Fibroblast of skin of left biceps (primary cell): ENCODE measurements at places on chromosomes 1 and 21.

GRCh38 chr1:157961805-157962762, 31.4 kb upstream of the KIRREL1 start:
- no peak for DNase-seq

- no peak for DNase-seq
These were observed 109.8 kb downstream of the RAVER2 start for GRCh38 chr1:64854674-64855073.

GRCh38 chr1:201763455-201764140, 65.4 kb upstream of the IPO9 start:
- peak; percentile 70 for DNase-seq

- DNase-seq, result no peak
These were observed 997 bp upstream of the PTPN7 start for GRCh38 chr1:202161151-202162046.

- no peak for DNase-seq
These were observed 36.5 kb downstream of the NKAIN1 start for GRCh38 chr1:31203215-31203614.

GRCh38 chr1:41827991-41828570, 90.6 kb downstream of the HIVEP3 start:
- DNase-seq, result peak; percentile 50

DNA sequence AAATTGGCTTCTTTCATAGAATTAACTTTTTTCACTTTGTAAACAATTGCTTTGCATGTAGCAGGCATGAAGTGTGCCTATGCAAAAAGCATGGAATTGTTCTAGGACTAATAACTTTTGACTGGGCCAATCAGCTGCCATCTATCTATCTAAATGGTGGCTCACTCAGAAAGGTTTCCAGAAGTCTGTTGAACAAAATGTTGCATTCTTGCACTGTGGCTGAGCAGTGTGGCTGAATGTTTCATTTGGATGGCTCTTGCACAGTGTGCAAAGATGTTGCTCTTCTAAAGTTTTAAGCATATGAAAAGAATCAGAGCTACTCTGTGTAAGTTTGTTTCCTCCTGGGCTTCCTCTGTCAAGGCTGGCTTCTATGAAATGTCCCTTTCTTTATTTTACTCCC, 213.5 kb downstream of the KCTD3 start:
- no peak for DNase-seq

DNA sequence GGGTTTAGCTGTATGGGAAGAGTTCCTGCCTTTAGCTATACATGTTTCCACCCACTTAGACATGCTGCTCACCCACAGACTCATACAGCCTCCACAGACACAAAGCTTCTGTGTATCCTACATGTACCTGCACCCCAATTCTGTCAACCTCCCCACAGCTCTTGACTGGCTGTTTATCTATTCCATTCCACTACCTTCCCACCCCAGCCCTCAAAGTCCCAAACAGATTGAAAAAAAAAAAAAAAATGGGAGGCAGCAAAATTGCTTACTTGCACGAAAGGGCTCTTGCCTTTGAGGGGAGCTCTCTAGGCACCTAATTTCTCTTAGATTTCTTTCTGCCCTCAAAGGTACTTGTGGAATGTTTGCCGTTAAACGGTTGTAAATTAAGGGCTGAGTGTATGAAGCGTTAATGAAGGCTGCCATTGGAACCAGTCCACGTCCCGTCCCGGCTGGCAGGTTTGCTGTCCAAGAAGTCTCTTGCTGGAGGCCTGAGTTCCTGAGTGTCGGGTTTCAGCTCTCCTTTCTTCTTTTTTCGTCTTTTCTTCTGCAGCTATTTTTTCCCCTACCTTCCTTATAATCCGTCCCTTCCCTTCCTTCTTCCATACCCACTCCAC, 43.6 kb downstream of the PBX1 start:
- DNase-seq, result peak; percentile 35

DNA sequence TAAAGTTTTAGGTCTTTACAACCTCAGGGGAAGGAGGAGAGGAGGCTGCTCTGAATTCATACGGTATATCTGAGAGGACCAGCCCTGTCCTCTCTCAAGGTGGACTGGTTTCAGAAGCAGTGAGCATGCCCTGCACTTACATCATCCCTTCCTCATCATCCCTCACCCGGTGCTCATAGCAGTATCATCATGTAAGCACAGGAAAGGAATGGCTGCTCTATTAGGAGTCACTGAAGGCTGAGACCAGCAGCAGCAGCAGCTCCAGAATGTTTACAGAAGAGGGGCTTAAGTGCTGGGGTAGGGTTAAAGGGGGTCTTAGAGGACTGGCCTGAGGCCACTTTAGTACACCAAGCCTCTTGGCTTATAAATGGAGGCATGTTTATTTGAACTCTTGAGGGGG, 185.9 kb downstream of the AK5 start:
- no peak for DNase-seq

DNA sequence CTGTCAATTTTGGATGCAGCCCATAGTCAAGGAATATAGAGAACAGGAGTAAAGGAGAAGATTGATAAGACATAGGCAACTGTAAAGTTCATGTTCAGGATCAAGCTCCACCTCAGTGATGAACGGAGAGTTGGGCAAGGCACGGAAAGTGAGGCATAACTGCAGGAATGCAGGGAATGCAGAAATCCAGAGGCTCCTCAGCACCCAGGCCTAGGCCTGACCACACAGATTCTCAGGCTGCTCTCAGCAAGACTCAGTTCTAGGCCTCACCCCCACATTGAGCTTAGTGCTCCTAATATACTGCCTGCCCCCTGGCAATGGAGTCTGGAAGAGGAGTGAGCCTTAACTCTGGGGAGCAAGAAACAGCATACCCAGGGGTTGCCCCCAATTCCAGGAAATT, 36.3 kb upstream of the S1PR1 start:
- peak; percentile 82 for DNase-seq

- no peak for DNase-seq
These were observed 38.2 kb downstream of the CAMK2N1 start for GRCh38 chr1:20447794-20448193.

DNA sequence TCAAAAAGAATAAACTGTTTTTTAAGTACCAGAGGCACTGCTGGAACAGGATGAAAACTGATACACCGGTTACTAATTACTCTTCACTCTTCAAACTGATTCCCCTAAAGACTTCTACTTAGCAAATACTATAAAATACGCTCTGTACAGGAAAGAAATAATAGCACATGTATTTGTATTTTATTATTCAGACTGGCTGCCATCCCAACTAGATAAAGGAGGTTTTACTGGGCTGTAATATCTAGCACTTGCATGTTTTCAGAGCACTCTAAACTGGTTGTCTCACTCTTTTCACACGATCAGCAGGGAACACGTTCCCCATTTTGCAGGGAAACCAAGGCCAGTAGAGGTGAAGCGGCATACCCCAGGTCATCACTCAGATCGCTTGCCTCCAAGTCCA, 9.2 kb downstream of the SMIM12 start:
- no peak for DNase-seq

GRCh38 chr1:68470388-68470970, 20.7 kb upstream of the RPE65 start:
- DNase-seq, result no peak

- DNase-seq, result no peak
These were observed 48.1 kb downstream of the DMRTB1 start for GRCh38 chr1:53507116-53507820.
